ENCODE measurements at places on chromosomes 11 and 22.

DNA sequence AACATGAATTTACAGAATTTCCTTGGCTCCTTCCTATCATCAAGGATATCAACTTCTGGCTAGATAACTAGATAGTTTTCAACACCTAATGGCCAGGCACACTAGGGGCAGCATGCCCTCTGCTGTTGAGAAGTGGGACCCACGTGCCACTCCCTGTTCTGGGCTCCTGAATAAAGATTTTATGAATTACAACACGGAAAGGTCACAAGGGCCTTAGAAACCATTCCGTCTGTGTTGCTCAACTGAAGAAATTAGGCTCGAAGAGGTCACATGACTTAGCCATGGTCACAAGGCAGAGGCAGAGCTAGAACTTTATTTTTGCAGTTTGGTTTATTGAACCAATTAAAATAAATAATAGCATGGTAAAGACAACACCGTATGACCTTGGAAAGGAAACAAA, 36.0 kb downstream of the PRCP start:
- peak; percentile 47 for DNase-seq

DNA sequence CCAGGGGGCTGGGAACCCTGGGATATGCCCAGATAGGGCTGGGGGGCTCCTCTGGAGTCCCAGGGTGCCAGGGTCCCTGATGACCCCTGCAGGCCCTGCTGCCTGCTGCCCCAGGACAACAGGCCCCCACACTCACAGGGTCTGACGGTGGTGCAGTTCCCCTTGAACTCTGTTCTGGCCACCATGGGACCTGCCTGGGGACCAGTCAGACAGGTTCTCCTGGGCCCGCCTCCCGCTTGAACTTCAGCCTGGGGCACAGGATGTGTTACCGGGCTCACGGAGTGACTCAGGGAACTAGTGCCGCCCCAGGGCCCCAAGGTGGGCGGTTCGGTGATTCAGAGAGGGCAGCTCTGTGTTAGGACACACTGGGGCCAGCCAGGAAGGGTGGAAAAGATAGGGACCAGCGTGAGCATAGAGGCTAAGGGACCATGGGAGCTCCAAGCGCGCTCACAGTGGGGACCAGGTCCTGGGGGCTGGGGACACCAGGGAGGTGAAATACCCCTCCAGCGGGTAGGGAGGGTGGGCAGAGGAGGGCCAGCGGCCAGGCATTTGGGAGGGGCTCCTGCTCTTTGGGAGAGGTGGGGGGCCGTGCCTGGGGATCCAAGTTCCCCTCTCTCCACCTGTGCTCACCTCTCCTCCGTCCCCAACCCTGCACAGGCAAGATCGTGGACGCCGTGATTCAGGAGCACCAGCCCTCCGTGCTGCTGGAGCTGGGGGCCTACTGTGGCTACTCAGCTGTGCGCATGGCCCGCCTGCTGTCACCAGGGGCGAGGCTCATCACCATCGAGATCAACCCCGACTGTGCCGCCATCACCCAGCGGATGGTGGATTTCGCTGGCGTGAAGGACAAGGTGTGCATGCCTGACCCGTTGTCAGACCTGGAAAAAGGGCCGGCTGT, 21.5 kb upstream of the TXNRD2 start:
- peak; percentile 24 for DNase-seq

DNA sequence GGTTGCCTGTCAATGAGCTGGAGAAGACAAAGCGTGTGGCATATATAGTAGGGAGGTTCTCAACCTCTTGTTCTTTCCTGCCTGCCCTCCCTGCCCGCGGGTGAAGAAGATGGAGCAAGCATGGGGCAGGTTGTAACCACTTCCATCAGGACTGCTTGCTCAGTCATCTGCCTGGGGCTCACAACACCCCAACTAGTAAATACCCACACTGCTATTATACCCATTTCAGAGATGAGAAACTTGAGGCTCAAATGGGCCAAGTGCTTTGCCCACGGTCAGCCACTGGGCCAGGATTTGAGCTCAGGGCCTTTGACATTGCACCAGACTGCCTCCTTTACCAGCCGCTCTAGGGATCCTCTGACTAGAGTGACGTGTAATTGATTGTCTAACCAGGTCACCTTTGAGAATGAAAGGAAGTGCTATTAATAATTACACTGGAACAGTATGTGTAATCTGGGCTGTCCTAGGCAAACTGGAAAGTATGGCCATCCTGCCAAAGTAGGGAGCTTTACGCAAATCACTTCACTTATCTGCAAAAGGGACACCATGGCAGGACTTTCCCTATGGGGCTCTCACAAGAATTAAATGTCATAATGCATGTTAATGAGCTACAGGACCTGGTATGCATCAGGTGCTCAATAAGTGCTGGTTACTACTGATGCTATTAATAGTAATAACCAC, 2.8 kb upstream of the CDC42EP1 start:
- DNase-seq: no peak

DNA sequence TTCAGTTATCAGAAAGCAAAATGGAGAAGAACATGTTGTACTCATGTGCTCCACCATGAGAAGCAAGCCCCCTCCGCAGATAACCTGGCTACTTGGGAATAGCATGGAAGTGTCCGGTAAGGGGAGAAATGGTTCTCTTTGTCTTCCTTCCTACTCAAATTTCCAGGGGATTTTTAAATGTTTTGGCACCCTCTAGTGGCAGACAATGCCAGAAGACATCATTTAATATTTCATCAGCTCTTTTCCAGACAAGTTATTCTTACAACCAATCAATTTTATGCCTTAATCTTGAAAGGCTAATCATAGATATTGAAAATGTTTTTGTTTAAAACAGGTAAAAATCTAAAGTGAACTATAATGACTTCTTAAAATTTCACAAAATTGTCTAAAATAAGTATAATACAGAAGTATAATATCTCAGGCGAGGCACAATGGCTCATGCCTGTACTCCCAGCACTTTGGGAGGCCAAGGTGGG, 15.7 kb downstream of the CRTAM start:
- DNase-seq: peak; percentile 79

GRCh38 chr11:44950031-44950624, 555 bp downstream of the TP53I11 start:
- DNase-seq: peak; percentile 44

DNA sequence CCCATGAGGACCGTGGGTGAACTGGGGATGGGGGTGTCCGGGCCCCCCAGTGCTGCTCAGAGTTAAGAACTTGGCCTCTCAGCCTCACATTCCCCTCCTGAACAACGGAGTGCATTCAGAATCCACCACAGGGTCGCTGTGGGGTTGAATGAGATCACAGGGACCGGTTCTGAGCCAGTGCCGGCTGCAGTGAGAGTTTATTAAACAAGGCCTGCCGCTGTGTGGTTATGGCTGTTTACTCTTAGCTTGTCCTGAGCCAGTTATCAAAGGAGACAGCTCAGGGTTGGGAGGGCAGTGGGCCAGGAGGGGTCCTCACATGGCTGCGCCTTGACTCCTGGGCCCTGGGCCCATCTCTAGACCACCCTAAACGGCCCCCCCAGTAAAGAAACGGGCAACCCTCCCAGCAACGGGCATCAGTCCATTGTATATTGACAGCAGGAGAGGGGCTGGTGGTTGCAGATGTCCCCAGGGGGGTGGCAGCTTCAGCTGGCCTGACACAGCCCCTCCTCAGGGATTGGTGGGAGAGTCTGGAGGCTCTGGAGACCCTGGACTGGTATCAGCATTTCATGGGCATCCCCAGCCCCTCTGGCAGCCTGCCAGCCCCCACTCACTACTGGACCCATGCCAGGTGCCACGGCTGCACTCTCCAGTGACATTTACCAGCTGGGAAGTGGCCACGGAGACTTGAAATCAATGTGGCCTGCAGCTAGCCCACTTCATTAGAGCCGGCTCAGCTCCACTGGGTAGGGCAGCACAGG, 15.1 kb upstream of the CABP7 start:
- DNase-seq: peak; percentile 49

GRCh38 chr11:46119352-46120216, 1.7 kb downstream of the PHF21A start:
- DNase-seq: peak; percentile 43

GRCh38 chr11:64878223-64878493, 263 bp downstream of the EHD1 start:
- DNase-seq: no peak

- DNase-seq: peak; percentile 61
Observed at GRCh38 chr11:69088676-69089146, 40.0 kb downstream of the TPCN2 start.

DNA sequence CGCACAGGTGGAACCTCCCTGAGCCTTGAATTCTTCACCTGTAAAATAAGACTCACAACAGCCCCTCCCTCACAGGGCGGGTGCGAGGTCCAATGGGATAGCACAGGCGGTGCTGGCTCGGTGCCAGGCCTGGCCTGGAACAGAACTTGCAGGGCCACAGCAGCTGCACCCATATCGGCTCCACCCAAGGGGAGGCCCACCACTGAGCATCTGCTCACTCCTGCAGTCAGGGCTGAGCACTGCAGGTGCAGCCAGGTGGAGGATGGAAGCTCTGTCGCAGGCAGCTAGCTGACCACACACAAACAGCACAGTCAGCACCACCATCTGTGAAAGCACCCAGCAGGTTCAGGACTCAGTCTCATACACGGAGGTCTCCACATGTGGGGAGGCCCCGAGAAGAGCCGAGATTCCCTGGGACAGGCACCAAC, 19.6 kb downstream of the VPS37C start:
- DNase-seq: peak; percentile 92

DNA sequence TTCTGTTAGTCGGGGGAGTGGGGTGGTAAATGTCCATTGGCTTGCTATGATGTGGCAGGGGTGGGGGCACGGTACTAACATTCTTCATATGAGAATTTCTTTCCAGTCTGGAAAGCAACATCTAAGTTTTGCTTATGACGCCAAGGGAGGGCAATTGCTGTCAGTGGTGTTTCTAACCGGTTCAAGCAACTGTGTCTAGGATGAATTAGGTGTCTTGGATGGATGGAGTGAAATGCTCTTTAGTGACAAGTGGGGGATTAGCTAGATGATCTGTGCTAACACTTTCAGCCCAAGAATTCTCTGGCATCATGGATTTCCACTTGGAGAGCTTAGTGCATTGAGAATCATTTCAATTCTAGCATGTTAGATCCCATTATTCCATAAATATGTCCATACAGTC, 262.6 kb upstream of the SORL1-AS1 start:
- DNase-seq: no peak

DNA sequence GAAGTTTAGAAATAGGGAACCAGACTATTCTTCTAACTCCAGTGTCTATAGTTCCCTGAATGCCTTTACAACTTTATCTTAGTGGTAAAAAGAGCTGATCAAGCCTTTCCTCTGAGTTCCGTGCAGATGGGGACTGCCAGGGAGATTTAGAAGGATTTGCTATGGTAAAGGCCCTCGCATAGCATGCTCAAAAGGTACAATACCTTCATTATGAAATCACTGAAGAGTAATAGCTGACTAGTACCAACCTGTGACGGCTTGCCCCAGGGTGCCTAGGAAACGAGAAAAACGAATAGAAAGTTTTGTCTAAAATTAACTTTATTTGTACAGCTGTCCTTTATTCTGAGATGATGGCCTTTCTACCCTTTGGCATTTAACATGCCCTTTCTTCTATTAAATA, 150.1 kb upstream of the ARHGAP42 start:
- DNase-seq: no peak

- DNase-seq: no peak
Observed at GRCh38 chr11:116984589-116984988, 113.6 kb downstream of the SIK3 start.

DNA sequence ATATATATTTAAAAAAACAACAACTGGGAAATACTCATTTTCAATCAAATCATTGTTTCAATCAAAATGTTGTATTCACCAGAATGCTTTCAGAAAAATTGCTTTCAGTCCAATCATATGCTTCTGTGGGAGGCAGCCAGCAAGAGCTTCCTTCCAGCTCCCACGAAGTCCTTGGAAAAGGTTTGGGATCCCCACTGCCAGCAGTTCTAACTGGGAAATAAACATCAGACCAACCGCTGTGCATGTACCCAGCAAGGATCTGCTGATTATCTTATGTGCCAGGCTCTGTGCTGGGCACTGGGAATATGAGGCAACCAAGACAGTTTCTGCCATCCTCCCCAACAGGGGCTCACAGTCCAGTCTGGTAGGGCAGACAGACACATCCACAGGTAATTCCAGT, 10.8 kb downstream of the RPS13 start:
- DNase-seq: no peak

DNA sequence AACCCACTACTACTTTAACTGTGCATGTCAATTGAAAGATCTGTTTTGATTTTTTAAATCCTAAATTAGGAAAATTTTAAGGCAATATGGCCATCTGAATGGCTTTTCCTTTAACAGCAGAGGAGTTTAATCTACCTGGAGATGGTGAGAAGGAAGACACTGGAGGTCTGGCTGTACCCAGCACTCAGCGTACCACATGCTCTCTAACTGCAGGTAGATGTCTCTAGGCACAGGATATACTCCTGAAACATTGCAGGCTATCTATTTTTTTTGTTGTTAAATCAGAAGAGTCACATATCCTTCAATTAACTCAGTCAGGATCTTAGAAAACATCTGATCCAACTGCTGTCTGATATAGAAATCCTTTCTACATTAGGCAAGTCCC, 17.3 kb upstream of the CASTOR1 start:
- no peak for DNase-seq

- DNase-seq: no peak
Observed at GRCh38 chr11:16921019-16921418, 93.2 kb downstream of the PLEKHA7 start.

DNA sequence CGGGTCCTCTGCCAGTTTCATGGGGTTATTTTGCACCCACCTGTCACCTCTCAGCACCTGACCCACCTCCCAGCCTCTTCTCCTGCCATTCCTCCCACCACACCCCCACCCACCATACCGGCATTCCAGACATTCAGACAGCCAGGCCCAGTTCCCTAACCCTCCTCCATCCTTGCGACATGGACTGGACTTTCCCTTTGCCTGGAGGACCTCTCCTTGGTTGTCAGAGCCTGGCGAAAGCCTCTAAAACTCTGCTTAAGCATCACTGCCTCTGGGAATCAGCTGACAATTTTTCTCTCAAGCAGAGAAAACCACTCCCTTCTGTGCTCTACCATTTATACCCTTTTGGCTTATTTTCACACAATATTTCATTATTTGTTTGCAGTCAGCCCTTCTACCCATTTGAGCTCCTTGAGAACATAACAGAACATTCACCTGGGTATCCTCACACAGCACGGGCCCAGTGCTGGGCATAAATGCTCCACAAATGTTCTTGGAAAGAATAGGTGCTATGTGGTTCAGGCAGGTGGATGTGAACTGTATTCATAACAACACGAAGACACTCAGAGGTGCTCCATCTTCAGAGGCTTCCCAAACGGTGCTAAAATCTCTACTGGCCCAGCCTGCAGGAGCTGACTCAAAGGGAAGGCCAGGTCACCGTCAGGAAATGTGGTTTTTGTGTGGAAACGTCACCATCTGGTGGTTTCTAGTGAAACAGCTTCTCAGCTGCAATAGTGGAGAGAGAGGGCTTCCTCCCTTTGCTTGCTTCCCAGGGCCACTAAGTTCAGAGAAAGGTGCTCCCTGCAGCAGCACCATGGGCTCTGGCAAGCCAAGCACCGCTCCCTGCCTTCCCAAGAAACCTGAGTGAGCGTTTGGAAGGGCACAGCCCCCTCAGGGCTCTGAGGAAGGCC, 10.4 kb downstream of the SPATA19 start:
- DNase-seq: peak; percentile 71
